ENCODE measurements at places on chromosomes 7 and 10.

DNA sequence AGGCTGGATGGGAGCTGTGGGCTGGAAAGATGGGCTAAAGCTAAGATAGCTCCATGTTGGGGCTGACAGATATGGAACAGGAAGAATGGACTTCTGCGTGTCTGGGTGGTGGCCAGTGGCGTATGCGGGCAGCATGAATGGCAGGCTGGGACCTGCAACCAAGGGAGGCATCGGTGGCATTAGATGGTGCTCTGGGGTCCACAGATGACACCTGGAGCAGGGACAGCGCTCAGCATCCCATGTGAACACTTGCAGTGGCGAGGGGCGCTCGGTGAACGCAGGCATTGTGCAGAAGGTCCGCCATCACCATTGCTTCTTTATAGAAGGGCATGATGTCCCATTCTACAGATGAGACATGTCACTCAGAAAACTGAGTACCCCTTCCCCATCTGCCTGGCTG lies 21.0 kb upstream of the SMARCD3 start:
- no peak for ATAC-seq

- ATAC-seq, result no peak
Measured at GRCh38 chr10:17808971-17809841, at the start of gene MRC1. TSS of gene MRC1 (plus strand) at chr10:17809348. CDS start at chr10:17809466, 118 bp downstream.

- ATAC-seq, result peak; percentile 8
Measured at GRCh38 chr7:80347173-80347572, 164.7 kb downstream of the GNAT3 start.

DNA sequence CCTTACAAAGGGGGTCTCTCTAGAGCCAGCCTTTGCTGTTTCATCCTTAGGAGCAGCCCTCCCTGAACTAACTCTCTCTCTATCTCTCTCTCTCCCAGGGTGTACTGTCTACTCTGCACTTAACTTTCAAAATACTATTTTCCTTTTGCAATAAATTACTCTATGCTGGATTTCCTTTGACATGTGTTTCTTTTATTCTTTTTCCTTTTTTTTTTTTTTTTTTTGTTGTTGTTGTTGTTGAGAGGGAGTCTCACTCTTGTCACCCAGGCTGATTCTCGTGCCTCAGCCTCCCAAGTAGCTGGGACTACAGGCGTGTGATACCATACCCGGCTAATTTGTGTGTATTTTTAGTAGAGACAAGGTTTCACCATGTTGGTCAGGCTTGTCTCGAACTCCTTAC lies 1.5 kb upstream of the ZNF3 start:
- ATAC-seq, result no peak

DNA sequence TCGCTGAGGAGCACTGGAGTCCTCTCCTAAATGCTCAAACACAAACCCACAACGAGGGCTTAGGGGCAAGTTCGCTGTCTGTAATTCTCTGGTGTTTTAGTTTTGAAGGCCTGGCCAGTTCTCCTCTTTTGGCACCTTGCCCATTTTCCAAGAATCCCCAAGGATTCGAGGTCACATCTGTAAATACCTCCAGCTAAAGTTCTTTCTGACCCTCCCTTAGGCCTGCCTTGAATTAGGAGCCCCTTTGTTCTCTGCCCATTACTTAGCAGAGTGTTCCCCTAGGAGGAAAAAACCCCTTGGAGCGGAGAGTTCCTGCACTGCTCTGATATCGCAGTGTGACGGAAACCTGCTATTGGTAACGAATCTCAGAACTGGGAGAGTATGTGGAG lies 743 bp upstream of the PYROXD2 start:
- no peak for ATAC-seq

DNA sequence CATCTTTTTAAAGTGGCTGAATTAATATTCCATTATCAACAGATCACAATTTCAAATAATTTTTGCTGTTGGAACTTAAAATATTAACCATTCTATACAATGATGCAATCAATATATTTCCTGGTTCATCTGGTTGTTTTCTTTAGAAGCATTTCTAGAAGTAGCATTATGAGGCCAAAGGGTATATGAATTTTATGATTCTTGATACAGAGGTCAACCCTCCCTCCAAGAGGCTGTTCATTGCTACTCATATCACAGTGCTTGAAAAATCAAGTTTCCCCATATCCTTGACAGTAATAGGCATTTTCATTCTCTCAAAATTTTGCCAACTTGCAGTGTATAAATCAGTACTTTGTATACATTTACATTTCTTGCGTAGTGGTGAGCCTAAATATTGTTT lies 312.6 kb downstream of the BMPER start:
- ATAC-seq, result no peak

- no peak for ATAC-seq
Measured at GRCh38 chr10:107898392-107898791, 733.9 kb upstream of the SORCS1 start.

- ATAC-seq, result peak; percentile 79
Measured at GRCh38 chr7:5494683-5495561, 71.3 kb upstream of the TNRC18 start.

GRCh38 chr10:104067525-104067924 lies 18.2 kb downstream of the COL17A1 start:
- no peak for ATAC-seq

DNA sequence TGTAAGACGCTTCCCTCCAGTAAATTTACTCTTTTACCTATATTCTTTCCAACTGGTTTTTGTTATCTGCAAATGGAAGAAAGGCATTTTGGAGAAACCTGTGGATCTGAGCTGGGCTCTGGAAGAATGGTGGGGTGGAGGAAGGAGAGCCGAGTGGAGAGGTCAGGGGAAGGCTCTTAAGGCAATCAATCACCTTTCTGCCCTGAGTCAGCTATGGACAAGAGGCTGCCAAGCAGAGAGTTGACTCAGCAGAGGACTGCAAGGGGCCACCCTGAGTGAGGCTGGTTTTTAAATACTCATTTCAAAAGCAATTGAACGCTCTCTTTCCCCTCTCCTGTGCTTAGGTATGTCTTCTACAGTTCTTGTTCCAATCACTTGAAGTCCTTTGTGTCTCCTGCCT lies 81.8 kb downstream of the SPAG6 start:
- ATAC-seq, result peak; percentile 73

- no peak for ATAC-seq
Measured at GRCh38 chr10:58189269-58189668, 78.4 kb downstream of the IPMK start.

GRCh38 chr7:17130281-17131059 lies 168.0 kb upstream of the AHR start:
- ATAC-seq, result peak; percentile 93

DNA sequence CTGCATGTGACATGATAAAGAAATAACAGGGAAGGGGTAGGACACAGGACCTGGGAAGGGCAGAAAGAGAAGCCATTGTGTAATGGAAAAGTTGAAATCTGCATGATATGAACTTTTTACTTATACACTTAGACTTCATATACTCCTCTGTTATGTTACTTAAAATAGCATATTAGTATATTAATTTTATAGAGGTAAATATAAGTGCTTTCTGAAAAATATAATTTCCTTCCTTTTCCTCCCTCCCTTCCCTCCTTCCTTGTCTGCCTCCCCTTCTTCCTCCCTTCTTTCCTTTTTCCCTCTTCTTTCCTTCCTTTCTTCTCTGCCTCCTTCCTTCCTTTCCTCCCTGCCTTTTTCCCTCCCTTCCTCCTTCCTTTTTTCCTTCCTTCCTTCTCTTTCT lies 363.7 kb downstream of the CALN1 start:
- ATAC-seq, result no peak

DNA sequence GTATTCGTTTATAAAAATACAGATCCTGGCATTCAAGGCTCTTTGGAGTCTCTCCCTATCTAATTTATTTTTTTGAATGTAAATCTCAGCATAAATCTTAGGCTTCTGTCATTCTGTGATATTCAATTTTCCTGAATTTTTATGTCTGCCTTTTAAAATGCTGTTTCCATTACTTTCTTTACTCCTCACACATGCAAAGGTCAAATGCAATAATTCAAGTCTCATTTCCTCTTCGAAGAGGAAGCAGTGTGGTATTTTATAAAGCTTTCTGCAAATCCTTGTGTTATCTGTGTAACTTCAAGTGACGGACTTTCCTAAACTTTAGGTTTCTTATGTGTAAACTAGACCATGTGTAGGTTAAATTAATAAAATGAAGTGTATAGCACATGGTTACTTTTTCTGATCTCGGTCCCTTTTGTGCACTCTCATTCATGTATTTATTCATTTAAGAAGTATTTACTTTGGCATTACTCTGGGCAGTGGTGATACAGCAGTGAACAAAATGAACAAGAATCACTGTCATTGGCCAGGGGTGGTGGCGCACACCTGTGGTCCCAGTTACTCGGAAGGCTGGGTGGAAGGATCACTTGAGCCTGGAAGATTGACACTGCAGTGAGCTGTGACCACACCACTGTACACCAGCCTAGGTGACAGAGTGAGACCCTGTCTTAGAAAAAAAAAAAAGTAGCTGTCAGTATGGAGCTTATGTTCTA lies 332.2 kb downstream of the EXOC4 start:
- ATAC-seq, result no peak

DNA sequence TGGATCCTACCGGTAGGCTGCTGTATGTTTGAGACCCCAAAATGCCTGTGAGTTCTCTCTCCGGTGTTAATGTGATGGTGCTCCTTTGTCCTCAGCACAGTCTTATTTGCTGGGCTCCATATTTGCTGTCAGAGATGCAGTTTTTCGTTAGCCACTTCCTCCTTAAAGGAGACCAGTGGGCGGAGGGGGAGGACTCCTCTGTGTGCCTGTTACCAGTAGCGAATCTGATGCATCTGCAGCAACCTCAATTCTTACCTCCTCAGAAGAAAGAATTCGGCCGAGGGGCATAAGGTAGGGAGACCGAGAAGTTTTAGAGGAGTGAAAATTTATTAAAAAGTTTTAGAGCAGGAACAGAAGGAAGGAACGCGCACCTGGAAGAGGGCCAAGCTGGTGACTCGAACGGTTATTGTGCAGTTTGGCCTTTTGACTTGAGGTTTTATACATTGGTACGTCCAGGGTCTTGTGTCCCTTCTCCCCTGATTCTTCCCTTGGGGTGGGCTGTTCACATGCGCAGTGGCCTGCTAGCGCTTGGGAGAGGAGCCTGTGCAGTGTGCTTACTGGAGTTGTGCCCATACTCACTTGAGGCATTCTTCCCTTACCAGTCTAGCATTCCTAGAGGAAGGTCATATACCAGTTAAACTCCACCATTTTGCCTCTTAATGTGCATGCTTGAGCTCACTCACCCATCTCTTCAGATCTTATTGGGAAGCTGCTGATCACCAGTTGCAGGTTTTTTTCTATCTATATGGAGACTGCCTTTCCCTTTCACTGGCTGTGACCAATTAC lies 49.5 kb downstream of the GNAI1 start:
- ATAC-seq, result no peak

DNA sequence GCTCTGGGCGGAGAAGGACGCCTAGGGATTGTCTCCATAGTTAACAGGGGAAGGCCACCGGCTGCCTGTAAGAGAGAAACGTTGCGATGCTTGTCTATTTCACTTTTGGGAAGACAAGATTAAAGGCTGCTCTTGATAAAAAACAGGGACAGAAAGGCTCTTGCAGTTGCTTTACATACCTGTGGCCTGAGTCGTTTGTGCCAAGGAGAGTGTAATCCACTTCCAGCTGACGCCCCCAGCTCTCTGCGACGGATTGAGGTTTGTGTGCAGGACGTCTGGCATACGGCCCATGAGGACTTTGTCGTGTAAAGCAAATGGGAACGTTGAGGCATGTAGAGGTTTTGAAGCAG lies 1.1 kb downstream of the MAP3K8 start:
- ATAC-seq, result no peak

DNA sequence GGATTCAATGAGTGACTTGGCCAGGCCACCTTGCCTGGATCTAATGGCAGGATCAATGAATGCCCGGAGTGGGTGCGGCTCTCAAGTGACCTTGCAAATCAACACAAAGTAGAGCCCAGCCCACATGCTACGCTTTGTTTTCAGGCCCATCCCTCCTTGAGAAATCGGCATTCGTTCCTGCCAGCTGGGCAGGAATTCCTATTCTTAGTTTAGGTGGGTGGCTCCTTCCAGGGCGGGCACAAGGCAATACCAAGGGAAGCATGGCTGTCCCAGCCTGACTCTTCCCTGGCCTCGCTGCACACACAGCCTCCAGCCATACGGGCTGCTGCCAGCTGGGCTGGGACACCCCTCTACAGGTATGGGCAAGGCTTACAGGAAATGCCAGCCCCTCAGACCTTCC lies 119.3 kb downstream of the SH3PXD2A start:
- ATAC-seq, result no peak

GRCh38 chr10:57692255-57692980 lies 575.3 kb downstream of the IPMK start:
- ATAC-seq, result no peak

DNA sequence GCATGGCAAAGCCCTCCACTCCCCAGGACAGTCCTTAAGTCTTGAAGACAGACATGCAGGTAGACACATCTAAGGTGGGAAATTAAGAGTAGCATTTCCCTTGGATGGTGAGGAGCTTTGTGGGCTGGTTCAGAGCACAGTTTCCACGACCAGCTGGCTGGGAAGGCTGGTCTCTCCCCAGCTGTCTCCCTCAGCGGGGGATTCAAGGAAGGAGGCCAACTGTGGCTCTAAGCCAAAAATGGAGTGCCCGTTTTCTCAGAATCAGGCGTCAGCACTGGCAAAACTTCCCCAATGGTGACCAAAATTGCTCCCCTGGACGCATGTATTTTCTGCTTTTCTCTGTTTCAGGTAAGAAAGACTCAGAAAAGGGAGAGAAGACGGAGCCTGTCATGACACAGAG lies 230.6 kb upstream of the FZD8 start:
- ATAC-seq, result no peak

- ATAC-seq, result no peak
Measured at GRCh38 chr7:142556740-142557139, 192.5 kb upstream of the PRSS1 start.

DNA sequence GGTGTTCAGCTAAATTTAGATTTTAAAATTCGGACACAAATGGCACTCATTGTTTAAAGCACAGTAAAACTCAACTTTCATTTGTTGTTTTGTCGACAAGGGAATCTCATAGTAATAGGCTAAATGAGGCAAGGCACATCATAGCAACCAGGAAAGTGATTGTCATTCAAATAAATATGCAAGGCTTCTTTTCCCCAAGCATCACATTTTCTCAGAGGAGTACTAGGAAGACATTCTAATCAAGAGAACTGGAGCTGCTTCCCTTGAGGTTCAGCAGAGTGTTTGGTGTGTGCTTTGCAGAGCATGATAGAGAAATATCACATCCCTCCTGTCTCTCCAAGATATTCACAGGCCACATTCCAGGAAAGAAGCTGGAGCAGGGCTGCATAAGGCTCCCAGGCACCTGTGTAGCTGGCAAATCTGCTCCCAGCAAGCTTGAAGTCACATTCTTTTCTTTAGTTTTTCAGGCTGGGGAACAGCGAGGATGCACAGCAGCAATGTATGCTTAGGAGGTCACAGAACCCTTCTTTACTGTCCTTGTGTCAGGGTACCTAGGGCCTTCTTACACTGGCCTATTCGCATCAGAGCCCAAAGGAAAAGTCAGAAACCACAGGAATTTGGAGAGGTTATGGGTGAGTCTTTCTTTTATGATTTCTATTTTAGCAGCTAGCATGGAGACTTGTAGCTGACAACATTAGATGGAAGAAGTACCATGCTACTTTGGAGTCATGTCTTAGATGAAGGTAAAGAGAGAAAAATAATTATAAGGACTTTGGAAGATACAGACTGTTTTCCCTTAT lies 95.9 kb upstream of the HDAC9 start:
- no peak for ATAC-seq

- peak; percentile 59 for ATAC-seq
Measured at GRCh38 chr10:59847326-59847725, 59.0 kb downstream of the CCDC6 start.

GRCh38 chr7:78095549-78095948 lies 297.0 kb downstream of the PHTF2 start:
- no peak for ATAC-seq

Data from motor neuron (in vitro differentiated cells).